ENCODE measurements at places on chromosomes 7 and 10.

DNA sequence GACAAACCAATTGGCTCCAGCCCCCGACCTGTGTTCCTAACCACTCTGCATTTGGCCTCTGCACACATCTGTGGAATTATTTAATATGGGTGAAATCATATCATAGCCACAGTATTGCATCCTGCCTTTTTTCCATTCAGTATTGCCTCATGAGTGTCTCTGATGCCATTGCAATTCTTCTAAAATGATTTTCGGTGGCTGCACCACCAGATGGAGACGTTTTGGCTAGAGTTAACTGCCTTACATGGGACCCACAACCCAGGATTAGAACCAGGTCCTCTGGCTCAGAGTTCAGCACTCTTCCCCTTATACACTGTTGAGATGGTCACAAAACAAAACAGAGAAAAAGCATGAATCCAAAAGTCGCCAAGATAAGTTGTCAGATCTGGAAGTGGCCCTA is 180.8 kb downstream of the EMX2 start:
- no peak for DNase-seq

GRCh38 chr7:32761451-32762205 is 129.9 kb downstream of the KBTBD2 start:
- no peak for DNase-seq

- DNase-seq, result no peak
Measured at GRCh38 chr10:13743101-13743693, 156.4 kb downstream of the PRPF18 start.

GRCh38 chr7:2872296-2872874 is 28.3 kb upstream of the GNA12 start:
- no peak for DNase-seq

DNA sequence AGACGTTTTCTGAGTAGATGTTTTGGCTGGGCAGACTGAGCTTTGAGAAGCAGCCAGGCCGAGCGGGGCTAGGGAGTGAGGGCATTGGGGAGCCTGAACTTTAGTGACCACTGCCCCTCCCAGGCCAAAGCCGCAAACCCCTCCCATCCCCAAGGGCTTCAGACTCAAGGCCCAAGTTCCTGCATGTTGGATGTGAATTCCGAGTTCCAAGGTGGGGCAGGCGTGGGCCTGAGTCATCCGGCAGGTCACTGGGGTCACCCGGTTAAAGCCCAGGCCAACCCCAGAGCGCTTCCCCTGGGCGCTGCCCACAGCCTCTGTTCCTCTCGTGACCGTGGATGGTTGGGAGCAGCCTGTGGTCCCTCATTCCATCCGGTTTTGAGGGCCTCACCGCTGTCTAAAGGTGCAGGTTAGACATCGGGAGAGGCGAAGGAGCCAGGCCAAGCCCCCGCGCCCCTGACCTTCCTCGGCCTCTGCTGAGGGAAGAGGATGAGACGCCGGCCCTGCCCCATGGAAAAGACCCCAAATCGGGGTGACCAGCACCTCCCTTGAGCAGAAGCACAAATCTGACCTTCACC is 6.9 kb upstream of the PDGFA start:
- no peak for DNase-seq

DNA sequence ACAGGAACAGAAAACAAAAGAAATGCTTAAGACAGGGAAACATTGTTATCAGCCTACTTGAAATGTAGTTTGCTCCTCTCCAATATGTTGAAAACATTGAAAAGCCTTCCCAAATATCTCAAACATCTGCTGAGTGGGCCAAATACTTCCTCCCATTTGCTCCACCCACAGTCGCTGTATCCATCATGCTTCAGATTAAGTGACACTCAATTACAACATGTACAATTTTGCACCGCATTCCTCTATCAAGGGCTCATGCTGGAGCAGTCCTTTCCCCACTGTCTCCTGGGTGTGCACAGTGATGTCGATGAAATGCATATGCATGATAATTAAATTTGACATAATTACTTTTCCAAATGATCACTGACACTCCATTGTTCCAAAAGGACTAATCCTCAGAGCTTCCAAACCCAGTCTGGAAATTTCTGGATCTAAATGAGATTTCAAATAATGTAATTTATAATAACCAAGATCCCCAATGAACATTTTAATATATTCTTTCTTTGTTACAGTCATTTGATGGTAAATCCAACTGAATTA is 604.6 kb downstream of the GRID1 start:
- DNase-seq, result no peak

DNA sequence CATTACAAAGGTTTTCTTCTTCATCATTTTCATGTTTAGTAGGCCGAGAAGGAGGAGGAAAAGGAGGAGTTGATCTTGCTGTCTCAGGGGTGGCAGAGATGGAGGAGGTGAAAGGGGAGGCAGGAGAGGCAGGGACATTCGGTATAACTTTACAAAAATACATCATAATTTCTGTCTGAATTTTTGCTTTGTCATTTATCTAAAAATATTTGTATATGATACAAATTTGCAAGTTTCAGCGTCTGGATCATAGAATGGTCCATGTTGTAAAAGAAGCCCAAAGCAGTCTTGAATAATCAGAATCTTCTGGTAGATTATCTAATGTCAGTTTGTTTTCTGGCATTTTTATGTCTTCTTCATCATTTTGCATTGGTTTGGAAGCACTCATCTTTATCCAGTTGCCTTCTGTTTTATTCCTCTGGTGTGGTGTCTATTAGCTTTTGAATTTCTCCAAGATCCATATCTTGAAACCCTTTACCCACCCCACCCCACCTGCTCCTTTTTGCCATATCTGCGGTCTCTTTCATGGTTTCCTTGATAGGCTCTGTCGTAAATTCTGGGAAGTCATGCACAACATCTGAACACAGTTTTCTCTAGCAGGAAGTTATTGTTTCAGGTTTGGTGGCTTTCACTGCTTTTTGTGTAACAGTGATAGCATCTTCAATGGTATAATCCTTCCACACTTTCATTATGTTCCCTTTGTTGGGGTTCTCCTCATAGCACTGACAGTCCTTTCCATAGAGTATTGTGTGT is 95.0 kb downstream of the ST7 start:
- DNase-seq, result no peak

GRCh38 chr10:91652364-91652763 is 19.5 kb upstream of the PPP1R3C start:
- DNase-seq, result no peak

GRCh38 chr10:79353000-79353406 is 5.7 kb downstream of the PPIF start:
- peak; percentile 49 for DNase-seq

GRCh38 chr7:66307591-66308215 is 102.6 kb downstream of the TPST1 start:
- no peak for DNase-seq

GRCh38 chr7:7257899-7258692 is 75.8 kb downstream of the C1GALT1 start:
- DNase-seq, result no peak

GRCh38 chr7:12358694-12359093 is 45.0 kb downstream of the VWDE start:
- DNase-seq, result no peak

- DNase-seq, result no peak
Measured at GRCh38 chr10:8279598-8279997, 225.1 kb downstream of the GATA3 start.

- DNase-seq, result no peak
Measured at GRCh38 chr7:94612253-94612652, 43.7 kb downstream of the SGCE start.

GRCh38 chr10:95467162-95467599 is 94.0 kb downstream of the SORBS1 start:
- DNase-seq, result no peak

DNA sequence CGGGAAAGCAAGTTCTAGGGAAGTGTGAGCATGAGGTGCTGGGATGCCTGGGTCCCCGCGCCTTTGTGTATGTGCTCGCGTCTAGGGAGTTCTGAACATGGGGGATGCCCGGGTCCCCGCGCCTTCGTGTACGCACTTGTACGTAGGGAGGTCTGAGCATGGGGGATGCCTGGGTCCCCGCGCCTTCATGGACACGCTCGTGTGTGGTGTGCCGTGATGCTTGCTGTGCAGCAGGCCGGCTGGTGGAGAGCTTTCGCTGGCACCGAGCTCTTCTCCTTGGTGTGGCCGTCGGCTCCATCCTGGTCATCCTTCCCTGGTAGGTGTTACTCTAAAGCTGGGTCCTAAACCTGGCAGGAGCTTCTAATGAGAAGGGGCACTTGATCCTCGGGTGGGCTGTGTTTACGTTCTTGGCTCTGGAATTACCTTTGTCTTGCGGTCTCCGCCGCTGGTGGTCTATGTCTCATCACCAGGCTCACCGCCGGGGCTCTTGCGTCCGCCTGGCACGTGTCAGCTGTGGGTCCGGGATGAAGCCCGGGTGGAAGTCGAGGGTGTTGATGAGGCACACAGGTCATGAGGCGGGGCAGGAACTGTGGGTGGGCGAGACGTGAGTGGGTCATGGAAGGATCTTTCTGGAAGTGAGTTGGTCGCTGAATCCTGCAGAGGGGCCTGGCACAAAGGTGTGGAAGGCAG is 63.5 kb downstream of the DNAJB6 start:
- DNase-seq, result no peak

- DNase-seq, result no peak
Measured at GRCh38 chr10:78263521-78263988, 229.9 kb downstream of the RPS24 start.

DNA sequence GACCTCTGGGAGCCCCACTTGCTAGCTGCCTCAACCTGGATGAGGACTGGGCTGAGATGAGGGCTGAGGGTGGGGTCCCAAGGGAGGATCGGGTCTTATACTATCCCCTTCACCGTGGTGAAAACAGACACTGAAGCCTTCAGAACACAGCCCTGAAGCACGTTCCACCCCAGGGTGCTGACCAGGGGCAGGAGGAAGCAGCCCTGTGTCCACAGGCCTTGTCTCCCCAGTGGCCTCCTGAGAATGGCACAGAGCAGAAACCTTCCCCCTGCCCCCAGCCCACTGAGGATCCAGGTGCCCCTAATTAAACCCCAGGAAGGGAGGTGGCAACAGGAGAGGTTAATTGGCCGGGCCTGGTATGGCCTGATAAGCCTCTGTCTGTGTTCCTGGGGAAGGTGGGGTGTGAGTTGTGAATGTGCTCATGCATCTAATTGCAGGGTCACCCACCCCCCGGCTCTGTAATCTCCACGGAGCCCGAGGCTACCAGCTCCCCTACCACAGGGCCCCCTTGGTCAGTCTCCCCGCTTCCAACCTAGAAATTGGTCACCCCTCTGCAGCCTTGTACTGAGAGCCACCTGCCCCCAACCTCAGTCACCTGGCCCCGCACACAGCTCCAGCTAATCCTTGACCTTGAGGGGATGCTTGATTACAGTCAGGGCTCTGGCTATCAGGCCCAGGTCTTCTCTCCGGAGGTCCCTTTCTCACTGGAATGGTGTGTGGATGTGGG is 159.0 kb upstream of the UNC5B start:
- no peak for DNase-seq

DNA sequence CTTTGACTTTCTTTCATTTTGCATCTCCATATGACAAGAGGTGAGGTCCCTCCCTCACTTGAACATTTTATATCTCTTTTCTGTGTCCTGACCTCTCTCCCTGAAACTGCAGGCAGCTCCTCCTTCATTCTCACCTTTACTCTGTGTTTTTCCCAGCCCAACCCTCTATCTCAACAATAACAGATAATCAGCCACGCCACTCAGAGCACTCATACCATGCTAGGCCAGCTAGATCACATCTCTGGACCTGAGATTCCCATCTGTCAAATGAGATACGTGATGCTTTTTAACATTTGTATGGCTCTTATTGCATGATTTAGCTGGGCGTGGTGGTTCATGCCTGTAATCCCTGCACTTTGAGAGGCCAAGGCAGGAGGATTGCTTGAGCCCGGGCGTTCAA is 63.1 kb upstream of the PDCD4 start:
- no peak for DNase-seq

- DNase-seq, result no peak
Measured at GRCh38 chr7:4218481-4218880, 463.6 kb upstream of the FOXK1 start.

DNA sequence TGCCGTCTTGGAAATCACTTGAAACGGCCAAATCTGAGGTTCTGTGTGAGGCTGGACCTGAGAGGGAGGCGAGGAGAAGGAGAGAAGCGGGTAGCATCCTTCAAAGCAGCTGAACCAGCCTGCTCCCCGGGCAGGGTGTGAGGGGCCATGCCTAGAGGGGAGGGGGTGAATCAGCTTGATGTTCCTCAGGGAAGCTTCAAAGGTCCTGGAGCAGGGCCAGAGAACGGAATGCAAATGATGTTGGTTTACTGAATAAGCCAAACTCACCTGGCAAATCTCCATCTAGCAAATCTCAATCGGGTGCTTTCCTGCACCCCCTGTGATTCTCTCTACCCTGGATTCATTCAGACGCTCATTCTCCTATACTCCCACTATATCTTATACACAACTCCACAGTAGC is 226.9 kb downstream of the WDR11 start:
- DNase-seq, result no peak

- no peak for DNase-seq
Measured at GRCh38 chr10:22366771-22367170, 21.5 kb downstream of the SPAG6 start.

GRCh38 chr7:113349339-113349738 is 231.0 kb upstream of the SMIM30 start:
- no peak for DNase-seq

- DNase-seq, result no peak
Measured at GRCh38 chr7:25628446-25628845, 400.2 kb upstream of the NPVF start.

- DNase-seq, result no peak
Measured at GRCh38 chr10:79979976-79980687, 31.2 kb upstream of the SFTPD start.

GRCh38 chr10:3886641-3887251 is 101.7 kb upstream of the KLF6 start:
- no peak for DNase-seq

- DNase-seq, result no peak
Measured at GRCh38 chr7:25408876-25409275, 180.6 kb upstream of the NPVF start.

DNA sequence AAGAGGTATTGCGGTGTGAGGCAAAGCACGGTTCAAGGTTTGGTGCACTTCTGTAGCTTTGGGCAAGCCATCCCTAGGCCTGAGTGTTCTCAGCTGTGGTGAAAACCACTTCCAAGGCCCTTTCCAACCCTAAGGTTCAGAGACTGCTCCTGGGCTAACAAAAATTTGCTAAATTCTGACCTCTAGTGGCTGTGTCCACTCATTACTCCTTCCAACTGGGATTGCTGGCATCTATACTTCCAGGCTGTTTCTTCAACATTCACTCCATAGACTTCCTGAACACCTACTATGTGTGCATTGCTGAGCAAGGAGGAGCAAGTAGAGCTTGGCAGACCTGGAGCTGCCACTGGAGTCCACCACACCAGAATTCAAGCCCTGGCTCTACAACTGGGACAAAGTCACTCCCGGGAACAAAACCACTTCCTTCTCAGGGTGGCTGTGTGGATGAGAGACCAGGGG is 29.3 kb upstream of the SH3PXD2A start:
- no peak for DNase-seq

DNA sequence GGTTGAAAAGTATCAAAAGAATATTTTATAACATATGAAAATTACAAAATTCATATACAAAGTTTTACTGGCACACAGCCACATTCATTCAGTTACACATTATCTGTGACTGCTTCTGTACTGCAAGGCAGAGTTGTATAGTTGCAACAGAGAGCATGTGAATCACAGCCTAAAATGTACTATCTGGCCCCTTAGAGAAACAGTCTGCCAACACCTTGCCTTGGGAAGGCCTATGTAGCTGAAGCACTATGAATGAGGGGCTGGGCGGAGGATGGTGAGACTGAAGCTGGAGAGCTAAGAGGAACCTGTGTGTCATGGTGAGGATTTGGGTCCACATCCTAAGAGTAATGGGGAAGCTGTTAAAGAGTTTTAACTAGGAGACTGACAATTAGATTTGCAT is 35.7 kb downstream of the PDZD8 start:
- no peak for DNase-seq
